ENCODE measurements at places on chromosomes 2 and 18.
A peak's percentile ranks its signal among the peaks of the same experiment; 100 is the strongest.

GRCh38 chr2:44549099-44549471, 187.3 kb downstream of the CAMKMT start:
- DNase-seq = peak; percentile 24

GRCh38 chr2:163374282-163374681, 361.5 kb downstream of the FIGN start:
- DNase-seq = no peak

DNA sequence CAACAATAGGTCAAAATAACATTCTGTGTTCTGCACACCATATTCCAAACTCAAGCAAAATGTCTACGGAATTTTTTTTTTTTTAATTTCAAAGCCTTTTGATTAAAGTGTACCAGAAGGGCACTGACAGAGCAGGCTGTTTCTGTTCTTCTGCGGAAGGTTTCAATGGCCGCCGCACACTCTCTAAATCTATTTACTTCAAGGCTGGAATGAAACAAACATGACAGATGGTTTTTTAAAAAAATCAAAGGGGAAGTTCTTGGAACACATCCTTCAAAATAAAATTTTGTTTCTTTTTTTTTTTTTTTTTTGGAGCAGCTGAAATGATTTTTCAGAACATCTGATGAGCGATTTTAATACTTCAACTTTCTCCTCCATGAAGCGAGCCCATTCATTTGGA, 259.1 kb downstream of the TXNL1 start:
- no peak for DNase-seq

GRCh38 chr2:95017836-95018235, 7.7 kb upstream of the MAL start:
- DNase-seq = no peak

GRCh38 chr2:44087714-44088092, 81.0 kb upstream of the PPM1B start:
- no peak for DNase-seq

GRCh38 chr2:34012715-34013302, 413.7 kb upstream of the FAM98A start:
- peak; percentile 86 for DNase-seq

DNA sequence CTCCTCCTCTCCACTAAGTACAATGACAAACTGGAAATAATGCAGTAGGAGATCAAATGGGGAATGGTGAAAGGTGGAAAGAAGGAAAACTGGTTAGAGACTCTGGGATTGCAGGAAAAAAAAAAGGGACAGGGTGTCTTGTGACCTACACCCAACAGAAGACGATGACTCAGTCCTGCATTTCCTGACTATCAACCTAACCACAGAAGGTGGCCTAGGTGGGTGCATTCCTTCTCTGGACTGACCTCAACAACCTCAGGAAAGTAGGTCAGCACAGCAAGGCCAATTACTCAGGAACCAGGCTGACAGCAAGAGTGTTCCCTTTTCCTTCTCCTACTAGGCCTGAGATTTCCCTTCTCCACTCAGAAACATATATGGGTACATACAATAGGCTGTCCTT, 1386.4 kb upstream of the ZEB2 start:
- DNase-seq = no peak

DNA sequence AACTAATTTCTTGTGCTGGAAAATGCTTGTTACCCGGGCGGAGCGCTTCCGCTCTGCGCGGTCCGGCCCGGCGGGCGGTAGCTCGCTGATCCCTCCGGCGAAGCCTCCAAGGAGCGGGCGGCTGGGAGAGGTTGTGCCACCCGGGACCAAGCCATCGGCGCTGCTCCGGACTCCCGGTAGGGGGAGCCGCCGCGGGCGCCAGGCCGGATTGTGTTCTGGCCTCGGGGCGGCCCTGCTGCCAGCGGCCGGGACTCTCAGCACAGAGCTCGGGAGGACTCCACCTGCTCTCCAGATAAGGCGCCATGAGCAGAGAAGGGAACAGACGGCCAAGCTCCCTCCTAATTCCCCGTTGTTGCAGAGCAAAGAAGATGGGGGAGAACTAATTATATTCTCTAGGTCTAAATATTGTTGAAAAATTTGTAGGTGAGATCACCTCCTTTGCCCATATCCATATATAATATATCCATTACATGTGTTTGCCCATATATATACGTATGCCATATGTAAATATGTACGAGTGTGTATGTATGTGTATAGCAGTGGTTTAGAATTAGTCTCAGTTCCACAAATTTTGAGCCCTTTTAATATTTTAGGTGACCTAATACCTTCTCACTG, 13.8 kb upstream of the SATB2 start:
- peak; percentile 85 for DNase-seq

DNA sequence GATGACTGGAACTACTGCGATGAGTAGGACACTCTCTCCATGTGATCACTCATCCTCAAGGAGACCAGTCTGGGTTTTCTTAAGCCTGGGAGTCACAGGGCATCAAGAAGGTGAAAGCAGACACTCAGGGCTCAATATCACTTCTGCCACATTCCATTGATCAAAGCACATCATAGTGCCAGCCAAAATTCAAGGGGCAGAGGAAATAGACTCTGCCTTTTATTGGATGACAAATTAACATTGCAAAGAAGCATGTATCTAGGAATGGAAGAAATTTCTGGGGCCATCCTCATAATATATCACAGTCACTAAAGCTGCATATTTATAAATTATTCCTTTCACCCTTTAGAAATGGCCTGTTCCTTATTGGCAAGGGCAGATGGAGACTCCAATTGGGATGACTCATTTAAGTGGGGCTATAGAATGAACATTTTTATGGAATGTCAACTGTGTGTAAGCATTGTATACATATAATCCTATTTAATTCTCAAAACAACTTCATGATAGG, 114.8 kb upstream of the CDC42EP3 start:
- DNase-seq = no peak

GRCh38 chr2:112345030-112346027, 69.9 kb downstream of the ZC3H6 start:
- DNase-seq = no peak

- DNase-seq = no peak
These were observed 5.2 kb upstream of the NOSTRIN start for GRCh38 chr2:168797286-168797655.

DNA sequence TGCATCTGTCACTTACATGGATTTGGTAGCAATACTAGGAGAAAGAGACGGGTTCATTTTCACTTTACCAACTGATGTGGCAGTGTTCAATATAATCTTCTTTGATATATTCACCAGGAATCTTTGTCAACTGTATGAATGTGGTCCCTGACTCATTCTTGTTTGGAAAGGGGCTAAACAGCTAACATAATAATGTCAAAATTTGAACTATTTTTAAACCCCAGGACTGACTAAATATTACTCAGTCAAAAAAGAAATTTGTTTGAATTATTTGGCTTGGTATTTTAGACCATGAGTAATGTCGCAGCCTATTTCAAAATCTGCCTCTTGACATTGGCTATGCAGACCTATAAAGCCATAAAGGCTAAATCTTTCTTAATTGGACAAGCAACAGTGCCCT, 413.7 kb upstream of the RGPD4 start:
- DNase-seq = no peak

- DNase-seq = no peak
These were observed 10.2 kb downstream of the PROKR1 start for GRCh38 chr2:68653538-68653982.

DNA sequence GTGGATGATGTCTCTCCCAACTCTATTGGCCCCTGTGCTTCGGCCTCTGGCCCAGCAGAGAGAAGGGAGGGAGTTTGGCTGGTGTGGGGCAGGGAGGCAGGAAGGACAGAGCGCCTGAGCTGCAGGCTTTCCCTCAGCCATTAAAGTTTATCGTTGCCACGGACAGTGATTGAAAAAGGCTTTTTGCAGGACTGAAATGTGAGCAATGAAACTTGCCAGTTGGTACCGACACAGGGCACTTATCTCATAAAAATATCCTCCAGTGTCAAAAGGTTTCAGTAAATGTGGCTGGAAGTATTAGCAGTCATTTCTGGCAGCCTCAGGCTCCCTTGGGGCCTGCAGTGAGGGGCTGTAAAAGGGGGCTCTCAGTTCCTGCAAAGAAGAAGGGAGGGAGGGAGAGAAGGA, 169.2 kb downstream of the GLI2 start:
- peak; percentile 81 for DNase-seq

- DNase-seq = peak; percentile 47
These were observed at the start of gene ST8SIA3 for GRCh38 chr18:57352271-57352701. Gene ST8SIA3, plus strand, starts transcription at chr18:57352557. Its CDS starts 290 bp downstream, at chr18:57352847.

GRCh38 chr18:76518123-76518859, 23.2 kb upstream of the ZNF516 start:
- DNase-seq = peak; percentile 87

DNA sequence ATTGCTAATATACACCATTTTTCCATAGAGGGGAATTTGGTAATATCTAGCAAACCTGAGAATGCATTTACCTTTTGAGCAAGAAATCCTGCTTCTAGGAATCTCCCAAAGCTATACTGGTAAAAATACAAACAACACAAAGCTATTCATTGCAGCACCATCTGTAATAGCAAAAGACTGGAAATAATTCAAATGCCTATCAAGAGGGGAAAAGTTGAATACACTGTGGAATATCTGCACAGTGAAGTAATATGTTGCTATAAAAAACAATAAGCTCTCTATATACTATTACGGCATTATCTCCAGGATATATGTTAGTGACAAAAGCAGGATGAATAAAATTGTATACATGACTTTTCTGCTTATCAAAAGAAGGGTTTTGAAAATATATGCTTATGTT, 112.3 kb upstream of the CHAC2 start:
- DNase-seq = peak; percentile 27

DNA sequence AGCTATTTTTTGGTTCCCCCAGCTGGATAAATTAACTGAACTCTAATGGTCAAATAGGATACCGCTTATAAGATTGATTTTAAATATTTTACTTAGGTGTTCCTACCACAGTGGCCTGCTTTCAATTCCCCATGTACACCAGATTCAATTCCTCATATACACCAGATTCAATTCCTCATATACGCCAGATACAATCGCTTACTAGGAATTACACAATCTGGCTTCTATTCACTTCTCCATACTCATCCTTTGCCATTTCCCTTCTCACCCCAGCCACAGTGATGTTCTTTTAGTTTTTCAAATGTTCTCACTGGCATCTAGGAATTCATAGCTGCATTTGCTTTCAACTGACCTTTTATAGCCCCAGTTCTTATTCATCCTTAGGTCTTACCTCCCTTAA, 66.5 kb downstream of the SLC40A1 start:
- no peak for DNase-seq

- DNase-seq = no peak
These were observed 2.3 kb upstream of the GATA6 start for GRCh38 chr18:22167091-22167470.

GRCh38 chr2:208915401-208915800, 508.4 kb upstream of the MAP2 start:
- DNase-seq = no peak

DNA sequence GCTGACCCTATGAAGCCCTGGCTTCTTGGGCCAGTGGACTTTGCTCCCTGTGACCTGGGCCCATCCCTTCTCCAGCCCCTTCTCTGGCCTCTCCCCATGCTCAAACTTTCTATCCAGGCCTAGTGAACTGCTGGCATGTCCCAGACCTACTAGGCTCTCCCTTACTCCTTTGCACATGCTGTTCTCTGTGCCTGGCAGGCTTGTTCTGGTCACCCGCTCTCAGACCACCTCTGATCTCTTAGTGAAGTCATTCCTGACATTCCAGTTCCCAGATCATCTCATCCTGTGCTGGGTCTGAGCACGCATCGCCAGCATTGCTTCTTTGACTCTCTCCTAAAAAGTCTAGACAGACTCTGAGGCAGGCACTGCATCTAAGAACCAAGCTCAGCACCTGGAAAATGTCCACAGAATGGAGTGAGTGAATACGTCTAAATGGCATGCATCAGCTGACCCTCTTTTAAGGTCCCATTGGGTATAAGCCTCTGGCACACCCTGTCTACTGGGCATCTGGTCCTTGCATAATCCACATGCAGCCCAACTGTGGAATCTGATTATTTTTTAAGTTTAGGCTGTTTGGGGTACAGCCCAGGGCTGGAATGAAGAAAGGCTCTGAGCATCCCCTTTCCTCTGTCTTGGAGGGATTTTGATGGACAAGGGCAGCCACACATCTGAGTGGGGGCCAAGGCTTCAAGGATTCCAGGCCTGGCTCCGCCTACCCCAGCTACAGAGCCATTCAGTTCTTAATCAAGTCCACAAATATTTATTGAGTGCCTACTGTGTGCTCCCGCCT, 130.6 kb upstream of the HAAO start:
- no peak for DNase-seq

DNA sequence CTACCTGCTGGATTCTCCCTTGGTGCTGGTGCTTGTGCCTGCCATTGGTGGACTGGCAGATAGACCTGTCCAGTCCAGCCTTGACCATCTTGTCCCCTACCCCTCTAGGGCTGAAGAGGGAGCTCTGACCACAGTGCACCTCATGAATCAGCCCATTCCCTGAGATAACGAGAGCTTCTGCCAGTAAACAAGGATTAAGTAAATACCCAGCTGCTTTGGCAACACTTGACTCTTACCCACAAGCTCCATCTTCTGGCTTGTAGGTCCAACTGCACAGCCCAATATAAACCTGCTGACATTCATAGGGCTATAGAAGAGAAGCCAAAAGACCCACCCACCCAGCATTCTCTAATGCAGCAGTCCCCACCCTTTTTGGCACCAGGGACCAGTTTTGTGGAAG, 186.4 kb downstream of the PIK3C3 start:
- DNase-seq = no peak

DNA sequence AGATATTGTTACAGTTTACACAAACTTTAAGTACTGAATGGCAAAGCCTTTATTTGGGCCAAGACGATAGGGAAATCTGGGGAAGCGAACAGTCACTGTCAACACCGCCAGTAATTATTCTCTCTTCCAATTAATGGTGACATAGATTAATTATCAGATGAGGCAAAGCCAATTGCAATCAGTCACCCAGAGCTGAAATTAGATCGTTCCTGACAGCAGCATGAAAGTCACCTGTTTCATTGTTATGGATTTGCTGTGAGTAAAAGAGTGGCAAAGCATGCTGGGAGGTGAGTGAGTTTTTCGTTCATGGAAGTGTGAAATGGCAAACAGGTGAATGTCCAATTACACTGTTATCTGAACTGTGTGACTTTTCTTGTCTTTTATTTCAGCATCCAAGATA, 164.8 kb upstream of the KLHL14 start:
- DNase-seq = peak; percentile 79

DNA sequence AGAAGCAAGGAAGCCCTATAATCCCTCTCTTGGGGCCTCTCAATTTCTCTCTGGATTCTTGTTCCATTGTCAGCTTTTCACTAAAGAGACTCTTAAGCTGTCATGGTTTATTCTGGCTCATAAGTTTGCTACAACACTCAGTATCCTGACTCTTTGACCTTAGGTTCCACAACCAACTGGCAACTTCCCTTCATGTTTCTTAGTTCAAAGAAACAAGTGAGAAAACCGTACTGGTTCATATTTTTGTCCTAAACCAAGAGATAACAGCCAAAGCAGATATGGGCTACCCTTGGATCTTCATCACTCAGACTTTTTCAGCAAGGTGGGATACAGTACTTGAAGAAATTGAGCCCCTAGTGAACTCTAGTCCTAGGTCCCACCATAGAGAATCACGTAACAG, 109.9 kb upstream of the CRIM1 start:
- no peak for DNase-seq

DNA sequence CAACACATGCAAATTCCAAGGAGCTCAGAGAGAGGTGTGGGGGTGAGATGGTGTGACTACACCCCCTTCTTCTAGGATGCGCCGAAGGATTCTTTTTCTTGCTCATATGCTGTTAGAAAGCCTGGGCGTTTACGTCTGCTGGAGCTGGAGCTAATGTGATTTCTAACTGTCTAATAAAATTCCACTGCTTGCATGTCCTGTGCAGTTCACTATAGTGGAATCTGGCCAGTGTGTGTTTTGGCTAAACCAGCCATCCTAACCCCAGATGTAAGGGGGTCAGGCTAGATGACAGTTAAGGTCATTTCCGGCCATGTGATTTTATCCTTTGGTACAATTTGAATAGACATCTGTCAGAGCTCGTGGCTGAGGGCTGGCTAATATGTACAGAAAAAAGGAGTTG, 194.1 kb downstream of the PRKCE start:
- no peak for DNase-seq

All from eye (tissue), 1 donor.